NCI-H187 treated with DMSO at 0.1 percent for 48 hours (cell line): ENCODE measurements at places on chromosomes 7 and 10.

DNA sequence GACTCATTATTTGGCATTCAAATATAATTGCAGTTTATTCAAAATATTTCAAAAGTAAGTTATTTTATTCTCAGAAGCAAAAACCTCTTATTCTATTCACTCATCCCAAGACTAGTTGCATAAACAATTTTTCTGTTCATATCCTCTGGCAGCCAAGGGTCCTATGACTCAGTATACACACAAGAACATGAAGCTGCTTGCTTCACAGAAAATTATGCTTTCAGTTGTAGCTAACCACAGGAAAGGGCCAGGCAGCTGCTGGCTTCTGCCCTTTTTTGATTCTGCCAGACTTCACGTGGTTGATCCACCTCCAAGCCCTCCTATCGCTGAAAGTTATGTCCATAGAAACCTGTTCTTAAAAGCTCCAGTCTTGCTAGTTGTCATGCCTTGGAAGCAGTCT is 108.8 kb downstream of the ABCA13 start:
- DNase-seq: no peak

DNA sequence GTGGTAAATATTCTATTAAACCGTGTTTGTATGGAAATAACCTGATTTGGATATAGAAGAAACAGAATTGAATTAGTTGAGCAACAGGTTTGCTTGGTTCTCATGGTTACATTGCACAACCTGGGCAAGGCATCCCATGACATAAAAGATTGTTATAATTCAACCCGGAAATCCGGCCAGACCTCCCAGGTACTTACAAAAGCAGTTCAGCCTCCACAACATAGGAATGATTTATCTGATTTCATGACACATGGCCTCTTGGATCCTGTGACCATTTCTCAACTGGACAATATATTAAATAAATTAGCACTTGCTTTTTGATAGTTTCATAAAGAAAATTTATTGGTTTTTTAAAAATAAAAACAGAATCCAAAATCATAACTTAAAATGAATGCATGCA is 55.1 kb upstream of the PTPN12 start:
- DNase-seq: no peak

GRCh38 chr7:112358513-112358912 is 91.7 kb upstream of the IFRD1 start:
- DNase-seq: no peak

DNA sequence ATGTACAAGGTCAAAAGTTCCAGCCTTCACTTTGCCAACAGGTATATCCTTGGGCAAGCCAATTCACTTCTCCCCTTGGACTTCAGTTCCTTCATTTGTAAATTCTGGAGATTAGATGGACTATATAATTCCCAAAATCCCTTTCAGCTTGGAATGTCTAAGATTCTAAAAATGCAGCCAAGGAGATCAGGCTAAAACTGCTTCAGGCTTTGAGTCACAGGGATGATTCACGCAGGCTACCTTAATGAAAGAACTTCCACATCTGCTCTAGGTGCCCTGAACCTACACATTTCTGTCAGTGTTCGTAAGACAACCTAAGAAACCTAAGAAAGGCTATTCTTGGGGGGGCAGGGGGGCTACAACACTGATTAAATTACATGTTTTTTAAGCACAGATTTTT is 7.1 kb downstream of the CPVL start:
- no peak for DNase-seq

DNA sequence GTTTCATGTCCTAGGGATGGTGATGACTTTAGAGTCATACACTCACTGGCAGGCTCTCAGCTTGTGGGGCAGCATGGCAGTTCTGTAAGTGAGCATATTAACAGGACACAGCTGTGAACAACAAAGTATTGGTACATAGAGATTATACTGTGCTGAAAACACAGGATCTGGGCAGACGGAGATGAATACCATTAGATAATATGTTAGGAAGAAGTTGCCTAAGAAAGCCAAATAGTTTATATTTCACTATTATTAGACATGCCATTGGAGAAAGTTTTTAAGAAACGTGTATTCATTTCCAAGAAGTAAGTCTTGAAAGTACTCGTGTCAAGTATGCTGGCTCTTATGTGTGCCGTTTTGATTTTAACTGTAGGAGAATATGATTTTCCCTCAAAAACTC is 274.5 kb downstream of the INHBA start:
- no peak for DNase-seq

- no peak for DNase-seq
These were observed 103.6 kb downstream of the AHR start for GRCh38 chr7:17401791-17402627.

- no peak for DNase-seq
These were observed 129.4 kb upstream of the PLPP4 start for GRCh38 chr10:120327675-120328074.

GRCh38 chr7:25031007-25031406 is 51.0 kb upstream of the OSBPL3 start:
- no peak for DNase-seq

DNA sequence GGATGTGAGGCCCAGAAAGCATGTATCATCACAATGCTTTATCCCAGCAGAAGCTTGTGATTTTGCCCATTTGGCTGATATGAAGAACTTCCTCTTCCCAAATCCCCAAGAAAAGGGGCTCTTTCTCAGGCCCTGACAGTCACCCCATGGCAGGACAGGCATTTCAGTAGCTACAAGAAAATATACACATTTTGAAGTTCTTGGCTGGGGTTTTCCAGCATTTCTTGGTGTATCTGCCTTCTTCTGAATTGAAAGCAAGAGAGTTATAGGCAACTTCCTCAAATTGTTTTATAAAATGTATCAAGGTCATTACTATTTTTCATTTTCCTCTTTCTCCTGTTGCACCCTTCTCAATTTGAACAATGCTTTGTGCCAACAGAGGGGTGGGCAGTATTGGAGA is 63.3 kb upstream of the PDLIM1 start:
- no peak for DNase-seq

GRCh38 chr7:152522571-152523067 is 86.8 kb upstream of the KMT2C start:
- DNase-seq: no peak

GRCh38 chr7:13151978-13152377 is 464.5 kb downstream of the ARL4A start:
- DNase-seq: no peak

- no peak for DNase-seq
These were observed 38.6 kb upstream of the RSBN1L start for GRCh38 chr7:77657427-77658224.

DNA sequence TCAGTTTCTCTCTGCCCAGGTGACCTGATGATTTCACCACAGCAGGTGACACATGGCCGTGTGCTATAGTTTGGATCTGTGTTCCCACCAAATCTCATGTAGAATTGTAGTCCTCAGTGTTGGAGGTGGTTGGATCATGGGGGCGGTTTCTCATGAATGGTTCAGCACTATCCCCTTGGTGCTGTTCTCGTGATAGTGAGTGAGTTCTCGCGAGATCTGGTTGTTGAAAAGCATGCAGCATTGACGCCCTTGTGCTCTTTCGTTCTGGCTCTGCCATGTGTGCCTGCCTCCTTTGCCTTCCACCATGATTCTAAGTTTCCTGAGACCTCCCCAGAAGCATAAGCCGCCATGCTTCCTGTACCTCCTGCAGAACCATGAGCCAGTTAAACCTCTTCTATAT is 85.2 kb upstream of the C1QL3 start:
- no peak for DNase-seq

DNA sequence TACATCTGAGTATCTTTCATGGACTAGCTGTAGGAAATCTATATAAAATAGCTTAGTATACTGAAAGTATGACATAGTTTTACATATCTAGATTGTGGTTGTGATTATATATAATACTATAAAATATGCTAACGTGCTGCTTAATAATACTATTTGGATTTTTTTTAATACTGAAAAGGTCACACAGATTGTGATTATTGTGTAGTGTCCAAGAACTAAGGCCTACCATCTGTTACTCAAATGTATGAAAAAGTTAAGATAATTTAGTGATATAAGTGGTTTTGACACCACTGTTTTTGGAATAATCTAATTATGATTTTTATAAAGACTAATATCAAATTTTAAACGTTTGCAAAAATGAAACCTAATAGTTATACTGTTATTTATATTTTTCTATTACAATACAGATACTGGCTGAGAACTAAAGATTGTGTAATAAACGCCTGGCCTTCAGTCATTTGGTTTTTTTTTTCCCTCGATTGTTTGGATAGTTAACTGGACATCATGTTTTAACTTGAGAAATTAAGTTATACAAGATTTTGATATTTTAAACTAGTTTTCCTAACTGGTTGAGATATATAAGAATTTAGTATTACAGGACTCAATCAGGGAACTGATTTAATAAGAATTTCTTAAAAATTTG is 12.6 kb downstream of the PTEN start:
- DNase-seq: no peak

DNA sequence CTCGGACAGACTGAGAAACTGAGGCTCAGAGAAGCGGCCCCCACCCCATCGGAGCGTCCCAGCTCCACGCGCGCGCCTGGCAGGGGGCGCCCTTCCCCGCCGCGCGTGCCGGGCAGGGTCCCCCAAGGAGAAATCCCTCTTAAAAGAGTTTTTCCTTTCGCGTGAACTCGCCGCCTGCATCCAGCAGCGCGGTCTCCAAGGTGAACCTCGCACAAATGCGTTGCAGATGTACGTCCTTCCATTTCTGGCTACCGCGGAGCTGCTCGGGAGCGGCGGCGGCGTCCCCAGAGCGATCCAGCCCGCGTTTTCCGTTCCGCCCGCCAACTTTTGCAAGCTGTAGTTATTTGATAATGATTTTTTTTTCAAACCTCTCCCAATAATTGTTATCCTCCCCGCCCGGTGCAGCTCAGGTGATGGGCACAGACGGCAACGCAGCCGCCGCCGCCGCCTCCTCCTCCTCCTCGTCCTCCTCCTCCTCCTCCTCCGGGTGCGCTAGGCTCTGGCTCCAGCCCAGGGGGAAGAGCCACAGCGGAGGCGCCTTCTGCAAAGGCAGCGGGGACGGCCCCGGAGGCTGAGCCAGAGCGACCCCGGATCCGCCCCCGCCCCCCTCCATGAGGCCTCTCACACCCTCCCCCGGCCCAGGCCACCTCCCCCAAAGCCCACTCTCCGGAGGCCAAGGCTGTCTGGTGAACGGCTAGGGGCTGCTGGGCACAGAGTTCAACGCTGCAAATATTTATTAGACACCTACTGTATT is 74.0 kb upstream of the CUX1 start:
- no peak for DNase-seq

GRCh38 chr10:125795128-125795527 is 19.5 kb upstream of the MMP21 start:
- DNase-seq: no peak

- no peak for DNase-seq
These were observed 52.5 kb upstream of the CAMK2B start for GRCh38 chr7:44377681-44378421.

GRCh38 chr7:150820148-150820547 is 19.6 kb downstream of the TMEM176A start:
- DNase-seq: no peak

GRCh38 chr7:22350466-22351328 is 6.3 kb downstream of the RAPGEF5 start:
- DNase-seq: no peak

DNA sequence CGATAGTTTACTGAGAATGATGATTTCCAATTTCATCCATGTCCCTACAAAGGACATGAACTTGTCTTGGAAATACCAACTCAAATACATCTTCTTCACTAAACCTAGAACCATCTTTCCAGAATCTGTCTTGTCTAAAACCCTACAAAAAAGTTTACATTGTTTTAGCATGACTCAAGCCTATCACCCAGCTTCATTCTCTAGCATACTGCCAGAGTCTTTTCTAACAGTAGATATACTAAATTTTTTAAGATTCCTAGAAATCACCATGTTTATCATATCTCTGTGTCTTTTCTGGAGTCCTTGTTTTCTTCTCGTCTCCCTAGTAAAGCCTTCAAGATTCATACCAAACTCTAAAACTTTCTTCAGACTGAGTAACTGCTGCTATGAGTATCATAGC is 129.7 kb downstream of the SEMA3E start:
- no peak for DNase-seq

- no peak for DNase-seq
These were observed 58.4 kb downstream of the JCAD start for GRCh38 chr10:30000802-30001571.

DNA sequence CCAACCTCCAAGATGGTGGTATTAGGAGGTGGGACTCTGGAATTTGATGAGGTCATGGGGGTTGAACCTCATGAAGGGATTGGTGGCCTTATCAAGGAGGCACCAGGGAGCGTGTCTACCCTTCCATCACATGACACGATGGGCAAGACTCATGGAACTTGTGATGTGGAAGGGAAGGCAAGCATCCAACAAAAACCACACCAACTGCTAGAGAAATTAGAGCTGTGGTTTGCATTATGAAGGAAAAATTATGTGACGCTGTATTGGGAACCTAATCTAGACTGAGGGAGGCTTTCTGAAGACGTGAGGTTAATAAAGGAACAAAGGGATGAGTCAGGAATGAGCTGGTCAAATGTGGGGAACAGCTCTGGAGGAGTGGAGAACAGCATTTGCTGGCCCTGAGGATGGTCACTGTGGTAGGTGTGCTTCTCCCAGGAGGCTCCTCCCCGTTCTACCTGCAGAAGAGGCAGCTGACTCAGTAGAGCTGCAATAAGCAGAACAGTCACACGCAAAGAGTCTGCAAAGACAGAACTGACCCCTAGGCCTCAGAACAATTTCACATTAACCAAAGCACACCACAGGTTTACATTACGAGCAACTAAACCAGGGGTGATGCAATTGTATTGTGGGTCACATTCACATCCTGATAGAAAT is 236.6 kb upstream of the GRB10 start:
- no peak for DNase-seq

DNA sequence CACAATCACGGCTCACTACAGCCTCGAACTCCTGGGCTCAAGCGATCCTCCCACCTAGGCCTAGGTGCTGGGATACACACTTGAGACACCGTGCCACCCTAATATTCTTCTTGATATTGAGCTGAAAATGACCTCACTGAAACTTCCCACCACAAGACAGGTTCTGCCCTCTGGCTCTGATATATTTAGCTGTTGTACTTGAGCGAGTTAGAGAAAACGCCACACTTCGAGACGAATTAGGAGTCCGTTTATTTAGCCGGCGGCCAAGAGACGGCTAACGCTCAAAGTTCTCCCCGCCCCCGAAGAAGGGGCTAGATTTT is 17.9 kb downstream of the ZC3HAV1 start:
- no peak for DNase-seq

DNA sequence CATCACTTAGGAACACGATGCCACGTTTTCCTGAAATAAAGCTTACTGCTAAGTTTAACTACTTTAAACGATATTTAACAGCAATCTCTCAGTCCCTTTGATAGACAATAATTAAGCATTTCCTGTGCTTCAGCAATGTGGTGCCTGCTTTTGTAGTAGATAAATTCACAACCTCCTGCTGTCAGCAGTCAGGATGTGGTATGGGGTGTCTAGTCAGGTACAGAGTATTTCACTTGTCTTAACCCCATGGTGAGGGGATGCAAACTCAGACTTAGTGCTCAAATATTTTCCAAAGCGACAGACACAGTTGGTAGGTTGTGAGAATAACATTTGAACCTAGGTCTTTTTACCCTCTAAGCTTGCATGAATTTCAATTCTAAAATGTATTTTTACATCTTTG is 526.2 kb upstream of the PFKP start:
- no peak for DNase-seq
